Activated T-cell treated with anti-CD3 and anti-CD28 coated beads for 4 hours (primary cell): ENCODE measurements at places on chromosomes 16 and 17.

- DNase-seq = no peak
Measured at GRCh38 chr17:31824766-31825360, 34.2 kb downstream of the COPRS start.

DNA sequence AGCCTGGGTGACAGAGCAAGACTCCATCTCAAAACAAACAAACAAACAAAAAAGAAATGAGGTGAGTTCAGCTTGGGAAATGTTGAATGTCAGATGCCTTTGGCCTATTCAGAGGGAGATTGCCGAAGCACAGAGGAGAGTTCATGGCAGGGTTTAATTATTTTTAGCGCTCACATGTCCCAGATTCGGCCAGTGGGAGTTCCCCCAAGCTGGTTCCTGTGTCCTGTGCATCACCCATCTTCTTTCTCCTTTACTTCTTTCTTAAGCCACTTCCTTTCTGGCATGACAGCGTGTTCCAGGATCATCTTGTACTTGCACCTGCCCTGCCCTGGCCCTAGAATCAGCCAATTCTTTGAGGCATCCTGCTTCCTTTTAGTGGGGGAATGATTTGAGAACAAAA lies 9.2 kb downstream of the MPV17L start:
- DNase-seq = no peak

- no peak for DNase-seq
Measured at GRCh38 chr17:45135978-45136791, 698 bp downstream of the ACBD4 start.

- DNase-seq = no peak
Measured at GRCh38 chr16:78513838-78514237, 414.4 kb downstream of the WWOX start.

DNA sequence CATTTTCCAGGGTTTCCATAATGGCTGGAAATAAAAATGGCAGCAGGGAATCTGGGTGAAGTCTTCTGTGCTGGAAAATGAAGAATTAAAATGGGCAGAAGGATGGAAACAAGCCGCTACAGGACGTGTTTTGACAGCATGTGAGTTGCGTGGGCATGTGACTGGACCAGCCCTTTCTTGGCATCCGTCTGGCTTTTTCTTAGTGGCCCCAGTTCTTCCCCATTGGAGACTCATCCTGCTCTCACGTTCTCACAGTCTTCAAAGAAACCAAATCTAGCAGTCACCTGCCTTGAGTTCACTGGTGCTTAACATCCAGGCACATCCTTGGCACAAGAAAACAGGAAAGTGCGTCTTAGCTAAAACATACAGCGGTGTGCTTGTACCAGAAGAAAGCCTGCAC lies 180.2 kb upstream of the CACNG5 start:
- DNase-seq = no peak

DNA sequence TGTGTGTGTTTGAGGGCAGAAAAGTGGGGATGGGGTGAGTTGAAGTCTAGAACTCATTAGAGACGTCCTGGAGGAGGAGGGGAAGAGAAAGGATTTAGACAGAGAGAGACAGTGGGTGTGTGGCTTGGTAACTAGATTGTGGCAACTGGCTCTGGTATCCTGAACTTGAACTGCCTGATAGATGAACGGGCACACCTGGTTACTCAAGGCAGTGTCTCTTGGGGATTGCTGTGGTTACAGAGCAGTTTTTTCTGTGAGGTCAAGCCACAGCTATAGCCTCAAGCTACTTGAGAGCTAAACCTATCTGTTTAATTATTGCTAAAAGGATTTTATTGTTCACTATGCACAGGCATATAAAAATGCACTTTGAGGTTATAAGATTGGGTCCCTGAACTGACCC lies 29.8 kb upstream of the MYH2 start:
- no peak for DNase-seq

- DNase-seq = no peak
Measured at GRCh38 chr17:43351691-43352090, 47.1 kb upstream of the ARL4D start.

DNA sequence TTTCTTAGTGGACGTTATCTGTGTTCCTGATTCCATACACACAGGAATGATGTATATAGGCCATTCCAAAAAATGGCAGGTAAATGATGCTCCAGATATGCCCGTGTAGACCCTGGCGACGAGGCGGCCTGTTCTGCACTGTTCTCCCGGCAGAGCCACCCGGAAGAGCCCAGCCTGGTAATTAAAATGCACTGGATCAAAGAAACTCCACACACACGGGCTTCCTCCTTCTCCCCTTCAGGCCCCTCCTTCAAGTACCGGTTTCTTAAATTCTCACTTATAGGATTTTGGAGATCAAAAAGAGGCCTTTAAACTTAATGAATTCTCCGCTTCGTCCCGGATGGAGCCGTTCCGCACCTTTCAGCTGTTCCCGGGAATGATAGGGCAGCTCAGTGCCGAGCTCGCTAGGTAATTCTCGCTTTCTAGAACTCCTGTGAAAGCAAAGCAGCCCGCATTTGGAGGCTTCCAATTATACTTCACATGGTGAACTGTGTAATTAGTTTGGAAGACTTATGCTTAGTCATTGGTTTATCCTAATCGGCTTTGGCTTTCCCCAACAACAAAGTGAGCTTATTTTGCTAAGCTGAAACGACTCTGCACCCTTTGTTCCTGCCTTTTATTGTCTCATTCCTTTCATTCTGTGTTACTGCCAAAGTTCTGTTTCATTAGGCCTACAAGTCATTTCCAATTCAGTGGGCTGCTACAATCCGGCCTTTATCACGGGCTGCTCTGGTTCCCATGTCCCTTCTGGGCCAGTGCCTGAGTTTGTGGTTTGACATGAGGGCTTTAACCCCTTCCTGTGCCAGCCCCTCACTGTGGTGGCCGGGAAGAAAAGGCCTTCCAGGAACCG lies 150.0 kb downstream of the MSI2 start:
- DNase-seq = no peak

DNA sequence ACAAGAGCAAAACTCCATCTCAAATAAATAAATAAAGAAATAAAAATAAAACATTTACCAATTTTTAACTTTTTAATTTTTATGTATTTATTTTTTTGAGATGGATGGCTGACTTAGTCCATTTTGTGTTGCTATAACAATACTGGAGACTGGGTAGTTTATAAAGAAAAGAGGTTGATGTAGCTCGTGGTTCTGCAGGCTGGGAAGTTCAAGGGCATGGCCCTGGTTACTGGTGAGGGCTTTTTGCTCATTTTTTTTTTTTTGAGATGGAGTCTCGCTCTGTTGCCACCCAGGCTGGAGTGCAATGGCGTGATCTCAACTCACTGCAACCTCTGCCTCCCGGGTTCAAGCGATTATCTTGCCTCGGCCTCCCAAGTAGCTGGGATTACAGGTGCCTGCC lies 14.2 kb upstream of the FOXK2 start:
- no peak for DNase-seq

- DNase-seq = no peak
Measured at GRCh38 chr16:4522051-4522581, 16.5 kb downstream of the CDIP1 start.

DNA sequence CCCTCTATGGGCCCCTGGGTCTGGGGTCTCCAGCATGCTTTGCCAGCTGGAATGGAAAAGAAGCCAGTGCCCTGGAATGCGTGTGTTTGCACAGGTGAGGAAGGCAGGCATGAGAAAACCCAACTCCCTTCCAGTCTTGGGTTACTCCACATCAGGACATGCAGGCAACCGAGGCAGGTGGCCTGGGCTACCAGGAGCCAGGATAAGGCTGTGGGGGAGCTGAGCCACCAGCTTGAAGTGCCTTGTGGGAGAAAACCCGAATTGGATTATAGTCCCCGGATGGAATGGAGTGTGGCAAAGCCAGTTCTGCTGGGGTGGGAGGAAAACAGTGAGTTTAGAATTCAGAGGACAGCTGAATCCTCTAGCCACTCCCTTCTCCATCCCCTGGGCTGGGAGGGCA lies 7.2 kb downstream of the SRCIN1 start:
- no peak for DNase-seq

DNA sequence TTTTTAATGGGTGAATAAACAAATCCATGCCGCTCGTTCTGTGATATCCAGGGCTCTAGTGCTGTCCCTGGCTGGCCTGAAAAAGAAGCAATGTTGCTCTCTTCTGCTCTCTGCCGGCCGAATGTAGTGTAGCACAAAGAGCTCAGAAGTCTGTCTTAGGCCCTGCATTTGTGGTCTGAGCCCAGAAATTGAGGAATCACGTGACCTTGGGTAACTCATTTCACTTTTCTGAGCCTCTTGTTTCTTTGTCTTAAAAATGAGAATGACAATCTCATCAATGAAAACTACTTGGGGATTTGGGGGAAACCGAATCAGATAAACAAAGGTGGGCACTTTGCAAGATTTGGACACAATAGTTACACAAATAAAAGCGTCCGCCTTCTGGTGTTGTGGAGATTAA lies 381.6 kb upstream of the ASIC2 start:
- peak; percentile 23 for DNase-seq
